ENCODE measurements at places on chromosomes 2 and 18.

DNA sequence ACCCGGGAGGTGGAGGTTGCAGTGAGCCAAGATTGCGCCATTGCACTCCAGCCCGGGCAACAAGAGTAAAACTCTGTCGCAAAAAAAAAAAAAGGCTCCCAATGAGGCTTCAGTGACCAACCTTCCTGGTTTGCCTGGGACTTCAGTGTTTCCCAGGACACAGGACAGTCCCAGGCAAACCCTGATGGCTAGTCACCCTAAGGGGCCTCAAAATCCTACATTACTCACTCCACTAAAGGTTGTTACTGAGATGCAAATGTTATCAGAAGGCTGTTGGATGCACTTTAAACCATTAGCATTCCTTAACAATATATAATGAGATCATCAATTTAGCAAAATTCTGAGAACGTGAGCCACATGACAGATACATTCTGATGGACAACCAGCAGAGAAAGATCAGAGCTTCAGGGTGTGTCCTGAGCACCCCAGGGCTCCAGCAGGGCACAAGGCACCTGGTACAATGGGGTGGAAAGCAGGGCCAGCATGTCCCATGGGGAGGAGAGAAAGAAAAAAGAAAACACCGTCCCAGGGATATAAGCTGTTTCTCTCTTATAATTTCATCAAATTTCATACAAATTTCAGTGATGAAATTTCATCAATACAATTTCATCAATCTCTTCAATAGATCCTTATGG, 118.1 kb upstream of the ARL5A start:
- no peak for DNase-seq

GRCh38 chr2:190301032-190301431, 18.6 kb downstream of the HIBCH start:
- DNase-seq = no peak

DNA sequence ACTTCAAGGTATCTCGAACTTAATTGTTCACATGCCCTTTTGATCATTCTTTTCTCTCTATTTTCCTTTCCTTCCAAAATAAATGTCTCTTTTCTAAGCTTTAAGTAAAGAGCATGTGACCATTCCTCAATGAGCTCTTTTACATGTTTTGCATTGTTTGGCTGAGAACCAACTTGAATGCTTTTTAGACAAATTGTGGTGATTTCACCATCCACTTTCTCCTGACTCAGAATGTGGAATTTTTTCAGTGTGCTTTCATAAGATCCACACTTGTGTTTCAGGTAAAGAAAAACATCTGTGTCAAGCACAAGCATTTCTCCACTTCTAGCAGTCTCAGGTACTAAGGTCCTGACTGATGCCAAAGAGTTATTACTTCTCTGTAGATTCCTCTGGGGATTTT, 10.7 kb downstream of the RBM43 start:
- no peak for DNase-seq

DNA sequence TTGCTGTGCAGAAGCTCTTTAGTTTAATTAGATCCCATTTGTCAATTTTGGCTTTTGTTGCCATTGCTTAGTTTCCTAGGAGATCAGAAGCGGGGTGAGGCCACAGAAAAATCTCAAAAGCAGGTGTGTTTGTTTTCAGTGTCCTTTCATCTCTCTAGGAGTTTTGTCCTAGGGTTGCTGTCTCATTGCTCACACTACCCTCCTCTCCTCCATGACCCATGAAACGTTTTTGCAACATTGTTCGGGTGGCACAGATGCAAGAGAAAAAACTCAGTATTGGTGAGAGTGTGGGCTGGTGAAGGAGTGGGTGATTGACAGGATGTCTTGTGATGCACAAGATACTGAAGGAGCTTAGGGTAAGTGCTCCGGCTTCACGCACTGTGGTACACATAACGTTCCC, 103.6 kb downstream of the LYPD1 start:
- DNase-seq = no peak

DNA sequence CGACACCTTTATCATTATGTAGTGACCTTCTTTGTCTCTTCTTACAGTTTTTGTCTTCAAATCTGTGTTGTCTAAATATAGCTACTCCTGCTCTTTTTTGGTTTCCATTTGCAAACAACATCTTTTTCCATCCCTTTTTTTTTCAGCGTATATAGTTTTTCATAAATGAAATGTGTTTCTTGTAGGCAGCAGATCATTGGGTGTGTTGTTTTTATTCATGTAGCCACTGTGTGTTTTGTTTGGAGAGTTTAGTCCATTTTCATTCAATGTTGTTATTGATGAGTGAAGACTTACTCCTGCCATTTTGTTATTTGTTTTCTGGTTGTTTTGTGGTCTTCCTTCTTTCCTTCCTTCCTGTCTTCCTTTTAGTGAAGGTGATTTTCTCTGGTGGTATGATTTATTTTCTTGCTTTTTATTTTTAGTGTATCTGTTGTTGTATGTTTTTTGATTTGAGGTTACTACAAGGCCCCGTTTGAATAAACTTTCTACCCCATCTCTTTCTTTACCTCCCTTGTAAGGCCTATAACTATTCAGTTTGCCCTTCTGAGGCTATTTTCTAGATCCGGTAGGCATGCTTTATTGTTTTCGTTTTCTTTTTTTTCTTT, 81.4 kb downstream of the FAM117B start:
- DNase-seq = no peak

- no peak for DNase-seq
Measured at GRCh38 chr2:185785851-185786473, 47.4 kb downstream of the FSIP2 start.

DNA sequence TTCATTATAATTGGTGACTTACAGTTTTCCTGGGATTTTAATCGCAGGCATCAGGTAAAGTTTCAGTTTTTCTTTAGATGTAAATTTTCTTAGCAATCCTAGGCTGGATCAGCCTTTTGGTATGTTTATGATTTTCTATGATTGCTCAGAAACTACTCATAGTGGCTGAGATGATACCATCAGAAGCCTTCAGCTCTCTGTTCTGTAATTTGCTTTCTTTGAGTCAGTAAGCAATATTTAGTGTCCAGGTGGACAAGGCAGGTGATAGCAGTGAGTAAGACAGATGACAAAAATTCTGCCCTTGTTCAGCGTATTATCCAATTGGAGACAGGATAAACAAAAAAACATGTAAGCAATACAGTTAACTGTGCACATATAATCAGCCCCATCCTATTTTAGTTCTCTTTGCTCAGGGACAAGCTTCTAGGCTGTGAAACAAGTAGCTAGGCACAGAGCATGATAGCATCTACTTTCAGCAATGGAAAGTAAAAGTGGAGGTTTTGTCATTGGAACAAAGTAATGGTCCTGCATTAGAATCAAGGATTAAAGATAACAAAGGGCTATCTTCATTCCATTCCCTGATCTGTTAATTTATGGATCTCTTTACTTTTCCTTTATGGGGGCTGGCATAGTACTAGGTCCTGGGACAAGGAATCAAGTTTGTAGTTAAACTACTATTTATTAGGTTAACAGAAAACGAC, 100.8 kb downstream of the EPC2 start:
- no peak for DNase-seq

DNA sequence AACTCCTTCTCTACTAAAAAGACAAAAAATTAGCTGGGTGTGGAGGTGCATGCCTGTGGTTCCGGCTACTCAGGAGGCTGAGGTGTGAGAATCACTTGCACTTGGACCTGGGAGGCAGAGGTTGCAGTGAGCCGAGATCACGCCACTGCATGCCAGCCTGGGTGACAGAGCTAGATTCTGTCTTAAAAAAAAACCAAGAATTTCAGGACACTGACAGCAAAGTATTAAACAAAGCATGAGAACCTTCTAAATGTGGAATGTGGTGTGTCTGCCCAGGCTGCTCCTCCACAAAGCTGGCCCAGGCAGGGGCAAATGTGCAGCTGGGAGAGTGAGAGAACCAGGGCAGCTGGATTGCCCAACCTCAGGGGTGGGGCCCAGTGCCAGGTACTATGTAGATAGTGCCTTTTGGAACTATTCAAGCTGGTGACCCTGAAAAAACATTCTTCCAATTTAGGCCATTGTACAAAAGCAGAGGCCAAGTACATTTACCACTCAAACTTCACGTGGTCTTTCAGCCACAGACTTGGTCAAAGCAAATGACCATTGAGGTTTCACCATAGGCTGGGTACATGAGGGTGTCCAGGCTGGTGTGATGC, 6.7 kb upstream of the UGT1A5 start:
- no peak for DNase-seq

- no peak for DNase-seq
Measured at GRCh38 chr18:12722731-12723130, 19.9 kb downstream of the PSMG2 start.

DNA sequence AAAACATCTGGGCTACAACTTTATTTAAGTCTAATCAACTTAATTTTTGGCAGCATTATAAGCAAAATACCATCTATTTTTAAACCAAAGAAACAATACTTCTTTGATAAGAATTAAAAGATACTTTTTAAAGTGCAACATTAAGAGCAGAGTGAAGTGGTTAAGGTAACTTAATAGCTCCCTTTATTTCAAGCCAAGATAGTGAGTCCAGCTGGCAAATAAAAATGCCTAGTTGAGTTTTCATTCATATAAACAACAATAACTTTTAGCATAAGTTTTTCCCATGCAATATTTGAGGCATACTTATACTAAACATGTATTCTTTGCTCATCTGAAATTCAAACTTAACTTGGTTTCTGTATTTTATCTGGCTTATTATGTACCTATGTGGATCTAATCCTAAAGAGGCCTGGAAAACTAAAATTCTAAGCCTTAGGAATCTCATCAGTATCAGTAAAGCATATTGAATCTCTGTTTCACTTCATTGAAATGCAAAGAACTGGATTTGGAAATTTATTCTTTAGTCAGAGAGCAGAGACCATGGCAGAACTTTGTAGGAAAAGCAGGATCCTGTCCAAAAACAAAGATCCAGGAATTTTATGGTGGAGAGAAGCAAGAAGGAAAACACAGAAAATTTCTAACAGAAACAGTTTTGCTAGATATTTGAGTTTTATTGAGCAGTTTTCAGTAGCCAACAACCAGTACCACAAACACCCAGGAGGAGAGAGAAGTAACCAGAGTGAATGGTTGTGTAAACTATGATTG, 95.9 kb downstream of the COL3A1 start:
- no peak for DNase-seq

DNA sequence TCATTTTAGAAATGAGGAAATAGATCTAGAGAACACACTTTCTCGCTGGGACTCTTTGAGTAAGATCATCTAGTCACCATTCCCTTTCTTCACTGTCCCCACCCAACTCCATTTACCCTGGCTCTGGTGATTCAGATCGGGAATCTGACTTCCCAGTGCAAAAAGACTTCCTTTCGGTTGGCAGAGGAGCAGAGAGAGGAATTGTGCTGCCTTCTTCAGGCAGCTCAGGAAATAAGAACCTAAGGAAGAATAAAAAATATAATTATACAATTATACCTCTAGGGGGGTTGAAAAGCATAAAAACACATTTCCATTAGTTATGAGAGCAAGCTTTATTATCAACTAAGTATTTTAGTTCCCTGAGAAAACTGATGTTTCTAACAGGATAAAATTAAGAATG, 9.3 kb upstream of the MPP4 start:
- no peak for DNase-seq

DNA sequence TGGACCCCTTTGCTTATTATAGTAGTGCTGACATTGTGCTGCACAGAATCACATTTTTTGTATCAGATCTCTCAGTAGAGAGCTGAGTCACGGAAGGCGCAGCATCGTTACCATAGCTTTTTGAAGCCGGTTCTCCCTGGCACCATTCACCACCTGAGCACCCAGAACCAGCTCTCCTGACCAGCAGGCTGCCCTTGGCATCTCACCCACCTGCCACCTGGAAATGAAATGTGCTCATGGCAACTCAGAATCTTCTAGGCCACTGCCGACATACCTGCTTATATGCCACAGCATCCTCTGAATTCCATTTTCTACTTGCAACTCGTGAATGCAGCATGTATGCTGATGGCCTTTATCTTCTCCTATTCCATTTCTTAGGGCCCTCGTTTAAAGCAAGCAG, 62.7 kb downstream of the COA5 start:
- DNase-seq = no peak

GRCh38 chr18:25825979-25826776, 264.2 kb downstream of the SS18 start:
- DNase-seq = no peak

- no peak for DNase-seq
Measured at GRCh38 chr18:57574866-57575265, 11.6 kb downstream of the FECH start.

DNA sequence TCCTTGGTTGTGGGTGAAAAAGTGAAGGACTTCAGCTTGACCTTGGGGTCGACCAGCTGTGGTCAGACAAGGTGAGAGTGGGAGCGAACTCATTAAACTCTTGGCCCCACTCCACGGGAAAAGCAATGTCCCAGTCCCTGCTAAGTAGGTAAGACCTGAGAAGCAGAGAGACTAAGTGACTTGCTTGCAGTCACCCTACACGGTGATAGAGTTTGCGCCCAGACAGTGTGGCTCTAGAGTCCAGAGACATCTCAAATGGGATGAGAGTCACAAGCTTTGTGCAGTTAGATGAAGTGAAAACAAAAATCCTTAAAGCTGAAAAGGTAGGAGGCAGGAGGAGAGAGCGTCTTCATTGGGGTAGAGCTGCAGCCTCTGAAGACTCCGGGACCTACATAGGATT, 55.9 kb upstream of the ZNF236 start:
- DNase-seq = no peak

- DNase-seq = no peak
Measured at GRCh38 chr2:207770602-207771404, 1.1 kb upstream of the FZD5 start.

- no peak for DNase-seq
Measured at GRCh38 chr18:46069524-46069923, 2.5 kb downstream of the PSTPIP2 start.

DNA sequence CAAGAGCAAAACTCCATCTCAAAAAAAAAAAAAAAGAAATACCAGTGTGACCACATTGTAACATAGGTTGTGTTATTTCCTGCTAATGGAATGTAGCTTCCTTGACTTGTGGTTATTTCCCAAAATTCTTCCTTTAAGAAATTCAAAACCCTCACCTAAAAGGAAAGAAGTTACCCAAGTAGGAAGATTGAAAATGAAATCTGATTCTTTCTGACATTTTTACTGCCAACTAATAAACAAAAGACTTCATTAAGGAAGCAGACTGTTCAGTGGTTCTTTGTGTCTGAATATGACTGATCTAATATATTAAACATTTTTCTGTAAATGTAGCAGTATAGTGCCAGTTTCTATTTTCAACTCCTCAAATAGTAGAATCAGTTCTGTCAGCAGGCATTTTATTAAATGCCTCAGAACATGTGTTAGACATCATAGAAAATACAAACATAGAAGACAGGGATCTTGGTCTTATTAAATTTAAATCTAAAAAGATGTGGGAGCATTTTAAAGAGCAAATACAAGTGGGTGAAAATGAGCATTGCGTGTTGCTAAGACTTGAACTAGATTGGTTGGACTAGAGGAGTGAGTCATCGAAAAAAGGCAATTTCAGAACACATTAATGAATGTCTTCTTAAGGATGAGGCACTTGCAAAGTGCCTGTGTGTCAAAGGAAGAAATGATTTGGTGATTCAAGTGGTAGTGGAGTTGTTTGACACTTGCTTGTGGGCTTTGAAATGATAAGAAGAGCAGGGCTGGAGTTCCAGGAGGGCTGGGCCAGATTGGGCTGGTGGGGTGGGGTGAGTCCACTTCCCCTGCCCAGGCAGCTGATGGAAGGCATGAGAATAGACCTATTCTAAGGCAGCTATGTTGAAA, 53.4 kb downstream of the PKP4 start:
- DNase-seq = no peak

GRCh38 chr2:52904355-52904891, 863.2 kb upstream of the CHAC2 start:
- DNase-seq = no peak

Measured in stimulated activated CD8-positive, alpha-beta memory T cell treated with anti-CD3 and anti-CD28 coated beads, Interleukin-15, amount 100 ng/mL, for 4 hours (primary cell).